ENCODE measurements at places on chromosomes 13 and 19.

- DNase-seq, result no peak
These were observed 505 bp downstream of the ZSWIM4 start for GRCh38 chr19:13795595-13796300.

DNA sequence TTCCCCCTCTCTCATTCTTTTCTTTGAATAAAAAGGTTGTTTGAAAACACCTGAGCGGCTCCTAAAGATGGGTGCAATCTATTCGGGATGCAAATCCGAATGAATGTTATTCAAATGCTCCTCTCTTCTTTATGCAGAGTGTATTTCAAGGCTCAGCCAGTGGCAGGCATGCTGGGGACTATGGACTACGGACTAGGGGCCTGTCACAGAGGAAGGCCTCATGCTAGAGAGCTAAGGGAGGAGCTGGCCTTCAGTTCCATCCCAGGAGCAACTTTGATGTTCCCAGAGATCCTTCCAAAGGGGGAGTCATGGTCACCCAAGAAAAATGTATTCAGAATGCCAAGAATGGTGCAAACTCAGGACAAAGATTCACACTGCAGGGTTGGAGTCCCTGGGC lies 9.3 kb downstream of the ALOX5AP start:
- no peak for DNase-seq

DNA sequence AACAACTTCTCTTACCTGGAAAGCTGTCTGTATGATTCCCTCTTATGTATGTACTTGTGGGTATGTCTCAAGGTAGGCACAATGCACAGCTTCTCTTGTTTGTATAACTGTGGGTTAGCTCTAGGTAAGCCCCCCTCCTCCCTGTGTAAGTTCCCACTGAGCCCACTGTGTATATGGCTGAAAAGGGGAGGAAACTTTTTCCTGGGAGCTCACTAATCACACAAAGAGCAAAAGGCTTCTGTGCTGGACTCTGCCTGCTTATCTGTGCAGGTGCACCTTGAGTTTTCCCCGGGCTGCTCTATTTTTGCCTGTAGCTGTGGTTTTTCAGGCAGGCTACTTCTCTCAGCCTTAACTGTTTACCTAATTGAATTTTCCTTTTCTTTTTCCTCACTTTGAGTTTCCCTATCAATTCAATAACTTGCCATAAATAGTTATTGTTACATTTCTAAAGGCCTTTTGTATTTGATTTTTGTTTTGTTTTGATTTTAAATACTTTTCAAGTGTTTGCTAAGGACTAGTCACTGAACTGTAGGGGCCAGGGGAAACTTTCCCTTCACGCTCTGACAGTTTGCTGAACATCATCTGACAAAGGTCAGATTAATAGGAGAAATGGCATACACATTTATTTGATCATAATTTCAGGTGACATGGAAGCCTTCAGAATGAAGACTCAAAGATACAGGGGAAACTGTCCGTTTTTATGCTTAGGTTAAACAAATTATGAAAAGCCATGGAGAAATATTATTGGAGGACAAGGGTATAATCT lies 423.5 kb upstream of the ATXN8OS start:
- DNase-seq, result no peak

- DNase-seq, result no peak
These were observed 59.5 kb upstream of the SLC7A1 start for GRCh38 chr13:29654843-29655547.
